ENCODE measurements at places on chromosomes 2 and 18.

- no peak for DNase-seq
These were observed 66.1 kb downstream of the C18orf54 start for GRCh38 chr18:54423831-54424230.

DNA sequence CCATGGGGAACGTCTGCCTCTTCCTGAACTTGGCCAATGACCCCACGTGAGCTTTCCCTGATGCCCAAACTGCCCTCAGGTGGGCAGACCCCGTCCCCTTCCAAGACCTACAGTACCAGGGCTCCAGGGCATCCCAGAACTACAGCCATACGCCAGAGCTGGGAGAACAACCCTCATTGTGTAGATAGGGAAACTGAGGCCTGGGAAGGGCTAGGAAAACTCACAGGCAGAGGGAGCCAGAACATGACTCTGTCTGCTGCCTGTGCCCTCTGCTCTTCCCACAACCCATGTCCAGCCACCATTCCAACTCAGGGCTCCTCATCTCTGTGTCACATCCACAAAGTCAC lies 16.8 kb upstream of the ANKRD53 start:
- no peak for DNase-seq

DNA sequence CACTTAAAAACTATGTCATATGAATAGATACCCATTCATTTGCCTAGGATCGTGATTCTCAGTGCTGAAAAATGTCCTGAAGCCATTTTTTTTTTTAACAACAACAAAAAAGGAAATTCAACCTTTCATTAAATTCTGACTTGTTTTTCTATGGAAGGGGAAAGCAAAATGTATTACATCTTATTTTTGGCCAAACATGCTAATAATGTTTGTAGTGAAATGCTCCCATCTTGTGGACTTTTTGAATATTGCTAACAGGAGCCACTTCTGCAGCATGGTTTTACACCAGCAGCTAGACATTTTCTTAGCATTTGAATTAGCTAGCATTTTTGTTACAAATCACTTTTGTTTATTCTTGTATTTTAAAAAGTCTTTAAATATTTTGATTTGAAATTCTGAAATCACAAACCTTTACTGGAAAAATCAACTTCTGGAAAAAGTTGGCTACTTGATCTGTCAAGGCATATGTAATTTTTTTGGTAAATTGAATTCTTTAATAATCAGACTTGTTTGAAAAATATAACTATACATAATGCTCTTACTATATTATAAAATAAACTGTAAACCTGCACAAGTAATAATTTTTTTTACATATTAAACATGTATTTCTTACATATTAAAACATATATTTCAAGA lies 75.8 kb downstream of the KIDINS220 start:
- DNase-seq: no peak

GRCh38 chr2:873027-873426 lies 77.6 kb upstream of the SNTG2 start:
- no peak for DNase-seq

GRCh38 chr18:57430079-57431001 lies 4.8 kb upstream of the ONECUT2 start:
- no peak for DNase-seq

DNA sequence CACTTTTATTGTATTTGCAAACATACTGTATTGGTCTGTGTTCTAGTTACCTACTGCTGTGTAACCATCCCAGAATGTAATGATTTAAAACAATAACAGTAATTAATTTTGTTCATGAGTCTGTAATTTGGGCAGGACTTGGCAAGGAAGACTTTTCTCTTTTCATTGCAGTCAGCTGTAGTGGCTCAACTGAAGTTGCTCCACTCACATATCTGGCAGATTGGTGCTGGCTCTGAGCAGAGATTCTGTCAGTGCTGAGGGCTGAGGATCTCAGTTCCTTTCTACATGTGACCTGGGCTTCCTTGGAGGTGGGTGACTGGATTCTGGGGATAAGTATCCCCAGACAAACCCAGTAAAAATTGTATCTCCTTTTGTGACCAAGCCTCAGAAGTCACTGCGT lies 26.6 kb downstream of the PTPN4 start:
- no peak for DNase-seq

DNA sequence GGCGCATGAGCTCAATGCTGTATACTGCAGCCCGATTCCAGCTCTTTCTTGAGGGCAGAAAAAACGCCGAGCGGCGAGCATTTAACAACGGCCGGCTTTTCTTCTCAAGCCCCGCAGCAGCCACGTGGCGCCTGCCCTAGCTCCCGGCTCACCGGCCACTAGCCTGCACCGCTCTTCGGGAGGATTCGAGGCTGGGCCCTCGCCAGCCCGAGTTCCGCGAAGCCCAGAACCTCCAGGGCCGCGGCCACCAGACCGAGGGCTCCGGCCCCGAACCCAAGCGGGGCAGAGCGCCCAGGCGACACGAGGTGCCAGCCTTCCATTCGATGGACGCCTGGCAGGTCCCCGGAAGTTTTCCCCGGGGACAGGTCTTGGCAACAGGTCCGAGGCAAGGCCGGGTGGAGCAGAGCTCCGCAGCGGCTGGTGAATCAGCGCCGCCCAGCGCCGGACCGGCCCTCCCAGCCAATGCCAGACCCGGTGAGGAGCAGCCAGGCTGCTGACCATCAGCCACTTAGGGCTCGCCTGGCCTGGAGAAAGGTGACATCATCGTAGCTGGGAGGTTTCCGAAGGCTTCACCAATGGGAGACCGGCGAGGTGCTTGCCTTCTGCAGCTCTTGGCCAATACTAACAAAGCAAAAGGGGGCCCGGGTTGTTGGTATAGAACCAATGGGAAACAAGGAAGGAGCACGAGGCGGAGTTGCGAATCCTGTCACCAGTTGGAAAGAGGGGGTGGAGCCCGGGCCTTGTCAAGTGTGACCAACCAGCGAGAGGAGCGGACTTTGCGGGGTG lies 552 bp upstream of the MXD1 start:
- peak; percentile 99 for DNase-seq
